ENCODE measurements at places on chromosomes 6 and 20.

- no peak for DNase-seq
Measured at GRCh38 chr6:88908598-88909548, 54.5 kb downstream of the RNGTT start.

DNA sequence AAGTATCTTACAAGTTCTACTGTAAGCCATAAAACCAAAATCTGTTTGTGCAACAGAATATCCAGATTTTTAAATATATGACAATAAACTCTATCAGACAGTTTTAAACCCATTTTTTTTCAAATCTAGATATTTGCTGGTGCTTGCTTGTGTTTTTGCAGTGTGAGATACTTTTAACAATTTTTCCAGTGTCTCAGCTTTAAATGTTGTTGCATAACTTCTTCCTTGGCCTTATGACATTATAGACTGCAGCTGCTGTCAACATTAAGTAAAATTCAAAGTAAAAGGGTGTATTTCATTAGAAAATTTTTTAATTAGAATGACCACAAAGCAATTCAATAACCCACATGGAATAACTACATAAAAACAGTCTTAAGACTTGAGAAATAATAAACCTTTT lies 139.5 kb downstream of the PTPRK start:
- DNase-seq, result no peak

DNA sequence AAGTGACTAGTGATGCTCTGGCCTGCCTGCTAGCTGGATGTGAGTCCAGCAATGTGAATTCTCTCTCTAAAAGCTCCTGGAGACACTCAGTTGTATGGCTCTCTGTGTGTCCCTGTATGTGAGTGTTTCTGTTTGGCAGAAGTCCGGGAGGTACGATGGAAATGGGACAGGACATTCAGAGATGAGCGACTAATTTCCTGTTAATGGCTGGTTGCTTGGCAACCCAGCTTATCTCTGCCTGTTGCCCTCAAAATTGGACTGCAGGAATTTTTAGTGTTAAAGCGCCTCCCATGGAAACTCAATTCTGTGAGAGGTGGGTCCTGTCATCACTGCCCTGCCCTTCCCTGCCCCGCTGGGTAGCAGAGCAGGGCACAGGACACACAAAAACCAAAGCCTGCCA lies 136.8 kb upstream of the LRFN2 start:
- no peak for DNase-seq

- no peak for DNase-seq
Measured at GRCh38 chr6:151451417-151451949, 443 bp downstream of the RMND1 start.

DNA sequence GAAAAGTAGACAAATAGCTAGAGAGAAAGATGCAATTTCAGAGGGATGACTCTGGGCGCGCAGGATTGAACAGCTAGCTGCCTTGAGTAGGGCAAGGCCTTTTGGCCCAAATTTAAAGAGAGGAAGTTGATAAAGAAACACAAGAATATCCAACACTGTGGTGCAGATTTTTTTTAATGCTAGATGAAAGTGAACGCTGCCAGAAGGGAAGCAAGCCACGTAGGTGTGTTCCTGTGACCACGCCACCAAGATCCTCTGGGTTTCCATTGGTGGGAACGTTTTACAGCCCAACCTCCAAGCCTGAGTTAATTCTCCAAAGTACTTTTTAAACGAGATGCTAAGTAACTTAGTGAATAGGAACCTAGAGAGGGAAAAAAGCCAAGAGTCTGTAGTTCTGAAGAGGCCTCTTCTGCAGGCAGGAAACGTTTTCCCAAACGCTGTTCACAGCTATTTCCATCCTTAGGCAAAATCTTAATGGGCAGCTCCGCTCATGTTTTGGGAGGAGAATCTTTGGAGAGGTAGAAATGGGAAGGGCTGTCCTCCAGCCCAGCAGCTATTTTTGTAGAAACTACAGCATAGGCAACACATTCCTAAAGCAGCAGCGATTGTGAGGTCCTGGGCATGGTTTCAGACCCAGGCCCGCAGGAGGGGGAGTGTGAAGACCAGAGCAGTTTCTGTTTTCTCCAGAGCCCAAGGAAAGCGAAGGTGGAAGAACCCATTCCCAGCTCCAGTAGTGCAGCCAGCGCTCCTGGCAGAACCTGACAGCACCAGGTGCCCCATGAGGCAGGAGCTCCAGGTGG lies 8.2 kb downstream of the LY86 start:
- DNase-seq, result no peak

GRCh38 chr20:11166712-11167111 lies 492.9 kb upstream of the JAG1 start:
- no peak for DNase-seq

DNA sequence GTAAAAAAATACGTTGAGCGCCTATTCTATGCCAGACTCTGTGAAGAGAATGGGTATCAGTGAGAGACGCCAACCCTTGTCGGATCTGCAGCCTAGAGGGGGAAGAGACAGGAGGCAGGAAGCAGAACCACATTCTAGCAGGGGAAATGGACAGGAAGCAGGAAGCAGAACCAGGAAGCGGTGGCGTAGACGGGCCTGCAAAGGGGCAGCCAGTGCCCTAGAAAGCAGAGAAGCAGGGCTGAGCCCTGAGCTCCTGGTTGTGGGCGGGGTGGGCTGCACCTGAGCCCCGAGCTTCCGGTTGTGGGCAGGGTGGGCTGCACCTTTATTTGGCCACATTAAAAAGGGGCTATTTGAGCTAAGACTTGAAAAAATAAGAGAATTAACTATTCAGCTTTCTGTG lies 71.9 kb downstream of the FAM120B start:
- DNase-seq, result no peak

DNA sequence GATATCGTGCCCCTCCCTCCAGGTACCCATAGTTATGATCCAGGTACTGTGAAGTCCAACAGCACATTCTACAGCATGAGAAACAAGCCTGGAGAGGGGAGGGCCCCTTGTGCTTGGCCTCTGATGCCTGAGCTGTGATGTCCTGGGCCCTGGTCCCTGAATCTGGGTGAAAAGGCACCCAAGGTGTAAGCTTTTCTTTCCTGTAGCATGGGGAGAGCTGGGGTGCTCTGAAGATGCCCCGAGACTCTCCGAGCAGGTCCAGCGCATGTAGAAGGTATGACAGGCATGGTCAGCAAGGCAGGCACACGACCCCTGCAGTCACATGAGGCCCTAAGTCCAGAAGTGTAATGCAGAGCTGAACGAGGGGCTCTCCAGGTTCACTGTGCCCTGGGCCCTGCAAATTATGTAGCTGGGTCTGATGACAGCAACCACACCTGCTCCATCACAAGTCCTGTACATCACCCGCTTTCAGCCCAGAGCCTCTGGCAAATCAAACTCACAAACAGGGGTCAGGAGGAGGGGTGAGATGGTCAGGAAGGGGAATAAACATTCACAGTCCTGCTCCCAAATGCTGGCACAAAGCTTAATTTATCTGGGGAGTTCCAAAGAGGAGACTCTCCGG lies 1.8 kb upstream of the CTSZ start:
- DNase-seq, result no peak

All from stimulated activated naive B cell treated with anti-CD40 and anti-IgM and Interleukin-4, amounts not matched to agents 10 μg/mL and 1 μg/mL and 100 μg/mL, for 72 hours (primary cell).